Naive thymus-derived CD8-positive, alpha-beta T cell (primary cell): ENCODE measurements at places on chromosomes 12 and 14. TPM values are rescaled to one million over a fixed set of nuclear protein-coding genes. Genes with fewer than 3 reads are reported as not detected.

DNA sequence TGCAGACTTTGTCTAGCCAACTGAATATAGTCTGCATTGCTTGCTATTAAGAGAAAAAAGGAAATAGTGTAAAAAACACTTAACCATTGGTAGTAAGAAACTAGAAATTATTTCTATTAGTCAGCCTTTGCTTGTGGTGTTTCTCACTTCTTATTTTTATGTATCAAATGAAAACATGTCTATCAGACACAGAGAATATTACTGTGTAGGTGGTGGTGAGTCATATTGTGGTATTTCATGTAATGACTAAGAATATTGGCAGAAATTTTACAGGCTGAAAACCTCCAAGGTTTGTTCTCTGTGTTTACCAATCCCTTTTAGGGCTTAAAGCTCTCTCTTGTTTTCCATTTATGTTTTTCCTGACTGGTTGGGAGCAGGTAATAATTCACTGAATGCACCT lies 87.2 kb downstream of the DAAM1 start:
- H3K36me3 ChIP-seq, result peaks cover 19% of the 10 kb centered on the region
- H3K4me3 ChIP-seq, result no peak overlapping the region
- no peak for DNase-seq
- H3K27me3 ChIP-seq, result peaks cover 1% of the 10 kb centered on the region
- no peaks in the 10 kb centered on the region for H3K4me1 ChIP-seq
- H3K27ac ChIP-seq, result no peak overlapping the region

TIMELESS gene
- total RNA-seq, result 5.5 TPM

DNA sequence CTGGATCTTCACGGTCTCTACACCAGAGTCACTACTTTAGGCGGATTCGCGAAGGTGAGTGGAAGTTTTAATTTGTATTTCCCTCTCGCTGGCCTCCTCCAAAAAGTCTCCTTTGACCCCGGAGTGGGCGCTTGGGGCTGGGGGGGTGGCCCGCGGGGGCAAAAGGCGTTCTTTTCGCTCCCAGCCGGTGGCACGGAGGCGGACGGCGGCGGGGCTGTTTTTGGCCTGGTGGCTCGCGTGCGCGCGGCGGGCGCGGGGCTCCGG lies 510 bp downstream of the ARID2 start:
- DNase-seq, result peak; percentile 38
- H3K4me1 ChIP-seq, result peaks cover 36% of the 10 kb centered on the region
- H3K27ac ChIP-seq, result peak overlapping the region; percentile 94
- no peaks in the 10 kb centered on the region for H3K27me3 ChIP-seq
- peaks cover under 1% of the 10 kb centered on the region for H3K36me3 ChIP-seq

- no peak for DNase-seq
- H3K27ac ChIP-seq, result no peak overlapping the region
- H3K4me3 ChIP-seq, result no peak overlapping the region
- H3K36me3 ChIP-seq, result no peaks in the 10 kb centered on the region
- no peaks in the 10 kb centered on the region for H3K27me3 ChIP-seq
These were observed 47.8 kb downstream of the SLC25A21 start for GRCh38 chr14:37124614-37125013.

IL31 gene
- not detected for total RNA-seq

GRCh38 chr12:12724421-12725085 lies 7.4 kb downstream of the CDKN1B start:
- H3K27ac ChIP-seq, result peak overlapping the region; percentile 92
- peak overlapping the region; percentile 98 for H3K4me3 ChIP-seq
- H3K27me3 ChIP-seq, result peaks cover 6% of the 10 kb centered on the region
- no peak for DNase-seq
- H3K4me1 ChIP-seq, result peaks cover 59% of the 10 kb centered on the region
- peaks cover 26% of the 10 kb centered on the region for H3K36me3 ChIP-seq

DNA sequence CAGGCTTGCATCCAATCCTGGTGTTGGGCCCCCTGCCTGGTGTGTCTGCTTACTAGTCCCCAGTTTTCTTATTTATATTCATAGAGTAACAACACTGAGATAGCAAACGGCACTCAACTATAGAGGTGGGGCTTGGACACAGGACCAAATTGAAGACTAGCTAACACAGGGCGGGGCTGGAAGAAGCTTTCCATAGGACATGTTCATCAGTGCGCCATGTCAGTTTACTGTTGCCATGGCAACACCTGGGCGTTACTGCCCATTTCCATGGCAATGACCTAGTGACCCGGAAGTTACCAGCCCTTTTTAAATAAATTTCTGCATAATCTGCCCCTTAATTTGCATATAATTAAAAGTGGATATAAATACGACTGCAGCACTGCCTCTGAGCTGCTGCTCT lies 275.5 kb upstream of the TMEM132C start:
- no peak overlapping the region for H3K4me3 ChIP-seq
- H3K27ac ChIP-seq, result no peak overlapping the region
- H3K4me1 ChIP-seq, result no peaks in the 10 kb centered on the region
- DNase-seq, result no peak
- H3K36me3 ChIP-seq, result peaks cover 8% of the 10 kb centered on the region

RNASE9 gene
- not detected for total RNA-seq

DNA sequence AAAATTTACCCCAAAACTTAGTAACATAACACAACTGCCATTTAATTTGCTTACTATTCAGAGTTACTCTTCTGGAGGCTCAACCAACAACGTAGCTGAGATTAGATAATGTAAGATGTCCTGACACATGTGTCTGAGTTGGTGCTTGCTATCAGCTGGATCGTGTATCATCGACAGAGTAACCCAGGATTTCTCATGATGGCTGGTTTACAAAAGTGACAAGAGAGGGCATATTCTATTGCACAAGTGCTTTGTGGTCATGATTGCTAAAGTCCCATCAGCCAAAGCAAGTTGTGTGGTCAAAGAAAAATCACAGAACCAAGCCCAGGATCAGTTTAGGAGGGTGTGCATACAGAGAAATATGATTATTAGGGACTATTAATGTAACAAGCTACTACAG lies 73.4 kb downstream of the CAPZA3 start:
- no peak overlapping the region for H3K27ac ChIP-seq
- peaks cover 8% of the 10 kb centered on the region for H3K27me3 ChIP-seq
- no peaks in the 10 kb centered on the region for H3K4me1 ChIP-seq
- no peak for DNase-seq

- no peaks in the 10 kb centered on the region for H3K27me3 ChIP-seq
- DNase-seq, result no peak
These were observed 139.3 kb downstream of the BRMS1L start for GRCh38 chr14:35965400-35965799.

DNA sequence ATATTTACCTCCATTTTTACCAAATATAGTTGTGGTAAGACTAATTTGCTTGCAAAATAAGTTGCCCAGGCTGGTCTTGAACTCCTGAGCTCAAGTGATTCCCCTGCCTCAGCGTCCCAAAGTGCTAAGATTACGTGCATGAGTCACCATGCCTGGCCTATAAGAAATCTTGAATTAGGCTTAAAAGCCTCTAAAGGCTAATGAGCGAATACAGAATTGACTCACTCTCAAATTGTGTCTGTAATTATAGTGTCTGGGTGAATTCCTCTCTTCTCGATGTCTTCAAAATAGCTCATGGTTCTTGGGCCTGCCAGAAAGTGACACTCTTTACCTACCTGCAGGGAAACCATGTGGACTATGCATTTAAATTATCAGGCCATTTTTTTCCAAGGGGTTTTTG lies 403.5 kb downstream of the SLC16A7 start:
- DNase-seq, result no peak
- no peak overlapping the region for H3K27ac ChIP-seq
- H3K27me3 ChIP-seq, result no peaks in the 10 kb centered on the region
- no peaks in the 10 kb centered on the region for H3K4me1 ChIP-seq
- no peaks in the 10 kb centered on the region for H3K36me3 ChIP-seq

AGAP2 gene
- total RNA-seq, result 58.8 TPM

- H3K36me3 ChIP-seq, result peaks cover 5% of the 10 kb centered on the region
- H3K4me3 ChIP-seq, result no peak overlapping the region
- H3K27me3 ChIP-seq, result no peaks in the 10 kb centered on the region
- no peak for DNase-seq
- H3K4me1 ChIP-seq, result peaks cover 27% of the 10 kb centered on the region
- no peak overlapping the region for H3K27ac ChIP-seq
These were observed 9.6 kb downstream of the GNS start for GRCh38 chr12:64749461-64750200.

DNA sequence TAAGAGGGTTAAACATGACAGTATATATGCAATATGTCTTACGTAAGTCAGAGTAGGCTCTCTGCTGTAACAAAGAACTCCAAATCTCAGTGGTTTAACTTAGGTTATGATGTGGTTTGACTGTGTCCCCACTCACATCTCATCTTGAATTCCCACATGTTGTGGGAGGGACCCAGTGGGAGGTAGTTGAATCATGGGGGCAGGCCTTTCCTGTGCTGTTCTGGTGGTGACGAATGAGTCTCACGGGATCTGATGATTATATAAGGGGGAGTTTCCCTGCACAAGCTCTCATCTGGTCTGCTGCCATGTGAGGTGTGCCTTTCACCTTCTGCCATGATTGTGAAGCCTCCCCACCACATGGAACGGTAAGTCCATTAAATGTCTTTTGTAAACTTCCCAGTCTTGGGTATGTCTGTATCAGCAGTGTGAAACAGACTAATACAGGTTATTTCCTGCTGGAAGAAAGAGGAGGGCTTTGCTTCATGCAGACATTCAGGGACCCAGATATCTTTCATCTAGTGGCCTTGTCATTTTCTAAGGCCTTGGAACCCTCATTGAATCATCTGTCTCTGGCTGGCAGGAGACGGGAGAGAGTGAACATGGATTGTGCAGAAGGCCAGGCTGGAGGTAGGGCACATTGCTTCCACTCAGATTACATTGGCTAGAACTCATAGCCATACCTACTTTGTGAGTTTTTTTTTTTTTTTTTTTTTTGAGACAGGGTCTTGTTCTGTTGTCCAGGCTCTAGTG lies 96.1 kb downstream of the CRADD start:
- peaks cover 8% of the 10 kb centered on the region for H3K4me1 ChIP-seq
- DNase-seq, result no peak
- H3K36me3 ChIP-seq, result peaks cover 4% of the 10 kb centered on the region
- no peak overlapping the region for H3K27ac ChIP-seq

RDH12 gene
- total RNA-seq, result not detected

- no peak overlapping the region for H3K4me3 ChIP-seq
- DNase-seq, result no peak
- no peaks in the 10 kb centered on the region for H3K27me3 ChIP-seq
- no peaks in the 10 kb centered on the region for H3K36me3 ChIP-seq
These were observed 417.6 kb downstream of the NAV3 start for GRCh38 chr12:78248321-78248720.

ACOT4 gene
- total RNA-seq, result 1.3 TPM

GRCh38 chr14:68590201-68590522 lies 202.7 kb downstream of the ZFP36L1 start:
- no peaks in the 10 kb centered on the region for H3K36me3 ChIP-seq
- no peak for DNase-seq
- peak overlapping the region; percentile 63 for H3K27ac ChIP-seq
- peaks cover 19% of the 10 kb centered on the region for H3K4me1 ChIP-seq
- no peaks in the 10 kb centered on the region for H3K27me3 ChIP-seq

GRCh38 chr12:31589598-31589903 lies 1.4 kb downstream of the DENND5B start:
- no peak for DNase-seq
- no peak overlapping the region for H3K27ac ChIP-seq
- peak overlapping the region; percentile 84 for H3K4me3 ChIP-seq
- peaks cover 28% of the 10 kb centered on the region for H3K4me1 ChIP-seq
- peaks cover 3% of the 10 kb centered on the region for H3K36me3 ChIP-seq
- H3K27me3 ChIP-seq, result peaks cover 42% of the 10 kb centered on the region

DNA sequence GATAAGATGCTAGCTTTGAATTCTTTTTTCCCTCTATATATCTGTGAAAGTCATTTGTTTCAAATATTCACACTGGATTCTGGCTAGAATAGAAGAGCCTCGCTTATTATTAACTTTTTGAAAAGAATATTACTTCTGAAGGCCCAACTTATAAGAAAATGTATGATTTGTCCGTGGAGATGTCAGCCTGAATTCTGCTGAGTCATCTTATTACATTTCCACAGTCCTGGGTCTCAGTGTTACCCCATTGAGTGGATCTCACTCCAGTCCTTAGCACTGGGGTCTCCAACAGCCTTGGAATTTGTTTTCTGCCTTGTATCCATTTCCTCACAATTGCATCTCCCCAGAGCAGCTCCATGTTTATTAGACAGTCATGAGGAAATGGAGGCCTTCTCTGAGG lies 907.9 kb downstream of the VRK1 start:
- H3K4me1 ChIP-seq, result peaks cover 86% of the 10 kb centered on the region
- H3K4me3 ChIP-seq, result peak overlapping the region; percentile 26
- H3K36me3 ChIP-seq, result no peaks in the 10 kb centered on the region
- H3K27ac ChIP-seq, result peak overlapping the region; percentile 92

LRRC9 gene
- total RNA-seq, result not detected

DNA sequence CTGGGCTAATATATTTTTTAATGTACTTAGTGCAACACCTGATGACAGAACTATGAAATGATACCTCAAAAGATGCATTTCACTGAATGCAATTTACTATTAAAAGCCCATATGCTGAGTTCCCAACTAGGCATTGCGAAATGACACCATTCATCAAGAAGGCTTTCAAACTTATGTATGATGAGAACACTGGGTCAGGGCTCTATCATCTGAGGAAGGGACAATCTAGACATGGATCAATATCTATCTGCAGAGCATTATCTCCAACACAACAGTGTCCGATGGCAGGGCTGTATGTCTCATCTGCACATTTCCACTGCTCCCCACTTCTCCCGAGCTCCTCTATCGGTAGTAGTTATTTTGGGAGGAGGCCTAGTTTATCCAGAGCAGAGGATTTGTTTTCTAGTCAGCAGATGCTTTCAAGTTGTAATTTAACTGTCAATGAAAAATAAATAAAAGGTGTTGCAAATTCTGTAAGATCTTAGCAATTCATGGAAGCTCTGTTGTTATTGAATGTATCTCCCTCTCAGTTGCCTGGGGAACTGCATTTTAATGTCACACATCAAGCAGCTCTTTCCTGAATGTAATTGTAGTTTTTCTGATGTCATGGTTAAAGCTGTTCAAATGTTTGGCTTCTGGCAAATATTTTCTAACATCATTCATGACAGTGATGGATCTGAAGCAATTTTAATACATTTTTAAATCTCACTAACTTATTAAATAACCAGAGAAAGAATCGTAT lies 7.4 kb upstream of the GCH1 start:
- no peak for DNase-seq
- no peaks in the 10 kb centered on the region for H3K36me3 ChIP-seq
- no peak overlapping the region for H3K4me3 ChIP-seq
- H3K27ac ChIP-seq, result no peak overlapping the region
- peaks cover 2% of the 10 kb centered on the region for H3K4me1 ChIP-seq

- H3K4me1 ChIP-seq, result no peaks in the 10 kb centered on the region
- no peaks in the 10 kb centered on the region for H3K36me3 ChIP-seq
- H3K27me3 ChIP-seq, result no peaks in the 10 kb centered on the region
- no peak overlapping the region for H3K4me3 ChIP-seq
These were observed 79.1 kb upstream of the ST8SIA1 start for GRCh38 chr12:22413592-22413991.

GRCh38 chr12:76943008-76943407 lies 64.2 kb upstream of the CSRP2 start:
- no peaks in the 10 kb centered on the region for H3K36me3 ChIP-seq
- H3K27me3 ChIP-seq, result no peaks in the 10 kb centered on the region
- H3K27ac ChIP-seq, result no peak overlapping the region
- no peak for DNase-seq
- H3K4me3 ChIP-seq, result no peak overlapping the region

- peaks cover 53% of the 10 kb centered on the region for H3K36me3 ChIP-seq
- H3K27me3 ChIP-seq, result no peaks in the 10 kb centered on the region
- H3K4me1 ChIP-seq, result peaks cover 2% of the 10 kb centered on the region
- H3K27ac ChIP-seq, result no peak overlapping the region
These were observed 108.8 kb downstream of the RAD51B start for GRCh38 chr14:67928375-67928774.
